ENCODE measurements at places on chromosomes 13 and 19.

- no peak for DNase-seq
Measured at GRCh38 chr13:19048381-19048780, 133.2 kb downstream of the TUBA3C start.

- no peak for DNase-seq
Measured at GRCh38 chr19:35025969-35026368, 4.3 kb upstream of the SCN1B start.

DNA sequence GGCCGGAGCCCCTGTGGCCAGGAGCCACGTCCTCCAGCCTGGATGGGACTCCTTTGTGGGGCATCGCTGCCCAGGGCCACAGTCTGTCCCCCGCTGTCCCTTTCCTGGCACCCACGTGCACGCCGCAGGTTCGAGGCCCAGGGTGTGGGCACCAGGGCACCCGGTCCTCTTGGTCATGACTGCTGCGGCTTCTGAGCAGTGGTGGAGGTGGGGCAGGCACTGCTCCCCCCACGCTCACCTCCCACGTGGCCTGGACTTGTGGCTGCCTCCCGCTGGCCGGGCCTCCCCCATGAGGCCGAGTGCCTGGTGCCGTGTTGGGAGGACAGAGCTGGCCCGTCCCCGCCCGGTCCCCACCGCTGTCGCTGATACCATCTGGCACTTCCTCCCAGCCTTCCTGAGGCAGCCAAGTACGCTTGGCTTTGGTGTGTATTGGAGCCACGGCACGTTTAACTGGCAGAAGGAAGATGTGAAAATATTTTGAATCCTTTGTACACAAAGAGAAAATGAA is 12.8 kb downstream of the SPPL2B start:
- no peak for DNase-seq

- no peak for DNase-seq
Measured at GRCh38 chr13:33739254-33739653, 78.7 kb upstream of the RFC3 start.

DNA sequence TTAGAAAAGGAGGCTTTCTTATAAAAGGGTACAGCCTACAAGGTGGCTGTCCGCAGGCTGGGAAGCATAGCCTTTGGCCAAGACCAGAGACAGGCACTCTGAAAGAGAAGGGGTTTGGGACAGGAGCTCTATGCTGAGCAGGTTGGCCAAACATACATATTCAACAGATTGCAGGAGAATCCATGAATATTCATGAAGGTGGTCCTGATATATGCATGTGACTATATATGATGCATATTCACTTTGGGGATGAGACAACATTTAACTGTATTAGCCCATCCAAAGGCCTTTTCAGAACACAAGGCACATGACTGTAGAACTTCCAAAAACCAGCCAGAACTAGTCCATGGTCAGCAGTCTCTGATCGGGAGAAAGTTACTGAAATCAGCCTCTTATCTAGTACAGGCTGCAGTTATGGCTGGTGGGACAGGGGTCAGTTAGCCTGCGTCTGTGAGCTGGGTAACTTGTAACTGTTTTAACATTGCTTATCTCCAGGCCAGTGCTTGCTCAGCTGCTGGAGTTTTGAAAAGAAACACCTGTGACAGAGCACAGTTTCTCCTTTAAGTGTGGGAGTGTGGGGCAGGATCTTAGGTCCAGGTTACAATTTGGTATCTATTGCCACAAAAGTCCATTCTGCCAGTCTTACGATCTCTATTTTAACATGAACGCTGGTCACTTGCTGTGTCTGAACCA is 924.2 kb downstream of the UQCRFS1 start:
- no peak for DNase-seq

DNA sequence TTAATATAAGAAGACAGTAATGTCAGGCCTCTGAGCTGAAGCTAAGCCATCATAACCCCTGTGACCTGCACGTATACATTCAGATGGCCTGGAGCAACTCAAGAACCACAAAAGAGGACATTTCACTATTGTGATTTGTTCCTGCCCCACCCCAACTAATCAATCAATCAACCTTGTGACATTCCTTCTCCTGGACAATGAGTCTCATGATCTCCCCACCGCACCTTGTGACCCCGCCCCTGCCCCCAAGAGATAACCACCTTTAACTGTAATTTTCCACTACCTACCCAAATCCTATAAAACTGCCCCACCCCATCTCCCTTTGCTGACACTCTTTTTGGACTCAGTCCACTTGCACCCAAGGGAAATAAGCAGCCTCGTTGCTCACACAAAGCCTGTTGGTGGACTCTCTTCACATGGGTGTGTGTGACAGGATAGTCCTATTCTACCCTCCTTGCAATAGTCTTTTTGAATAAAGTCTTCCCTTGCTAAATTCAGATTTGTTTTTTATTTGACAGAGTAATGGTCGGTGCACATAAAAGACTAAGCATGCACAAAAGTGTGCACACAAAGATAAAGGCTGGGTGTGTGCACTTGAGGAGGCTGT is 14.0 kb downstream of the CD70 start:
- DNase-seq, result no peak

DNA sequence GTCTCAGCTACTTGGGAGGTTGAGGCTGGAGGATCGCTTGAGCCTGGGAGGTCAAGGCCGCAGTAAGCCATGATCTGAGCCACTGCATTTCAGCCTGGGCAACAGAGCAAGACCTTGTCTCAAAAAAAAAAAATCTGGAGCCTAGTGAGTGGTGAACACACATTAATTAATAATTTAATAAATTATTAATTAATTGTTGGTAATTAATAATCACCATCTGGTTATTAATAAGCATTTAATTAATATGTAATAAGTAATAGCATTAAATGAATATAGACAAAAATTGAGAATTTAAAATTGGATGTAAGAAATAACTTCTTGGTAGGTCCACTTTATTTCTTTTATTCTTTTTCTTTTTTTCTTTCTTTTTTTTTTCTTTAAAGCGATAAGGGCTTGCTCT is 31.9 kb upstream of the CEBPA start:
- no peak for DNase-seq

DNA sequence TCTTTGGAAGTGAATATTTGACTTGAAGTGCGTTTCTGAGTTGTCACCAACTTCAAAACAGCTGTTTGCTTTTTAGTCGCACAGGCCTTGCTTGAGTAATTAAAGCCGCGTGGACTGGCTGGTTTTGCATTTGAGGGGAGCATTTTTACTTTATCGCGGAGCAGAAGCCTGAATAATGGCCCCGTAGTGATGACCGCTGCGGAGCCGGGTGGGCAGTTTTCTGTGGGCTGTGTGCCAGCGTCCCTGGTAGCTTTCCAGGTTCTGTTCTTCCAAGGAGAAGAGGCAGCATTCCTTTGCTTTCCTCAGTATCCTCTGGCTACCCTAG is 1.1 kb downstream of the NAA16 start:
- peak; percentile 67 for DNase-seq

DNA sequence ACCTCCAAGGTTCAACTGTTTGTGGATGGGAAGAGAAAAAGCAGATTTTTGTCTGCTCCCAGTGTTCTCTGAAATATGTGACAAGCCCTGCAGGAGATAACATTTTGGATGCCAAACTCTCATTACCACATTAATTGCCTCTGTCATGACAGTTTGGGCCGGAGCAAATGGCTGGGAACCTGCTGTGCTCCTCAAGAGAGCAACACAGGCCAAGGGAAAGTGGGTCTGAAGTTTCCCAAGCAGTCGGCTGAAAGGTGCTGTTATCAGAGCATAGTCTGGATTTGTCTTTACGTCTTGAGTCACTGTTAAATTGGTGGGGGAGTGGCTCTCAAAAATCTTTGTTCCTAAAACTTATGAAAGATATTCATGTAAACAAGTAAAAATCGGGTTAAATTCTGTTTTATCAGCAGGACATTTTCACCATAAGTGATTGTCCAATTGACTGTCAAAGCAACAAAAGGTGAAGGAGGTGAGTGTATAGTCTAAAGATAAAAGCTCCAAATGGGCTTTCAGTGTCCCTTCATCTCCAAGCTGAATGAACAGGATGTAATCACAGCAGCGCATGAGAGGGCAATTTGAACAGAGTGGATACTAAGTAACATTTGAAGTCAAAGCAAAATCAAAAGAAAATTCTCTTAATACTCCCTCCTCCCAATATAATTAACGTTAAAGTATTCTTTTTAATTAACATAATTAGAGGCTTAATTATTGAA is 844.8 kb downstream of the PCDH17 start:
- DNase-seq, result no peak

GRCh38 chr13:48961379-48961778 is 14.3 kb upstream of the FNDC3A start:
- DNase-seq, result no peak

GRCh38 chr13:62299988-62300387 is 884.3 kb upstream of the PCDH20 start:
- DNase-seq, result no peak

- DNase-seq, result no peak
Measured at GRCh38 chr13:111532111-111532510, 211.7 kb downstream of the TEX29 start.

DNA sequence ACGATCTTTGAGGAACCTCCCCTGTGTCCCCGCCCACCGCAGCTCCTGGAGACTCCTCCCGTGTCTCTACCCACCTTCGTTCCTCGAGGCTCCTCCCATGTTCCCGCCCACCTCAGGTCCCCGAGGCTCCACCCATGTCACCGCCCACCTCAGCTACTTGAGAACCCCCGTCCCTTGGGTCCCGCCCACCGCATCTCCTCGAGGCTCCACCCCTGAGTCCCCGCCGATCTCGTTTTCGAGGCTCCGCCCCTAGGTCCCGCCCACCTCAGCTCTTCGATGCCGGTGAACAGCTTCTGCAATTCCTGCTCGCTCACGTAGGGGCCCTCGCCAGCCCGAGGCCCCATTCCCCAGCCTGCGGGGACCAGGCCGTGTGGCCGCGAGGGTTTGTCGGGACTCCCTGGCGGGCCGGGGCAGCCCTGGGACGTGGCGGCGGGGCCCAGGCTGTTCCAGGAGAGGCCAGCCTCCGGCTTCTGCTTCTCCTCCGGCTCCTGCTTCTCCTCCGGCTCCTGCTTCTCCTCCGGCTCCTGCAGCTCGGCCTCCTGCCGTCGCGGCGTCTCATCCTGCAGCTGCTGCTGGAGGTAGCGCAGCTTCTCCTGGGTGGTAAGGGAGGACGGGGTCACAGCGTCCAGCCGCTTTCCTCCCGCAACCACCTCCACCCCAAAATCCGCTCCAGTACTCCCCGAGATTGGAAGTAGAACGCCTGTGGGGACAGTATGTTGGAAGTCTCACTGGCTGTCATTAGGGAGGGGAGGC is 16.7 kb downstream of the TSKS start:
- peak; percentile 39 for DNase-seq

DNA sequence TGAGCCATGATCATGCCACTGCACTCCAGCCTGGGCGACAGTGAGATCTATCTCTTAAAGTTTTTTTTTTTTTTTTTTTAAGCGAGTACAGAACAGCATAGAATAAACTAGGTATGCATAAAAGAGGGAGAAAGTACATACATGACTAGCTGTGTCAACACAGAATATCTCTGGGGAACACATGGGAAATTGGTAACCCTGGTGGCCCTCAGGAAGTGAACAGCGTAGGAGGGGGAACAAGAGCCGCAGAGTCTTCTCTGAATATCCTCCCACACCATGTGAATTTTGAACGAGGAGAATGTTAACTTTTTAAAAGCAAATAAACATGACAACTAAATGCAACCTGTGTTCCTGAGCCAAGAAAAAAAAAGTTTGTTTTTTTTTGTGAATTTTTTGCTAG is 15.2 kb downstream of the PHLDB3 start:
- no peak for DNase-seq

- DNase-seq, result peak; percentile 12
Measured at GRCh38 chr13:112330479-112331381, 45.4 kb upstream of the SPACA7 start.

GRCh38 chr13:74289861-74290773 is 155.9 kb upstream of the KLF12 start:
- DNase-seq, result peak; percentile 95

- no peak for DNase-seq
Measured at GRCh38 chr19:2308114-2308556, at the start of gene LINGO3. Gene LINGO3, minus strand, starts transcription at chr19:2308154. Its CDS starts 16,378 bp downstream, at chr19:2291776.

GRCh38 chr19:4877753-4878490 is 10.5 kb upstream of the PLIN3 start:
- DNase-seq, result peak; percentile 59

DNA sequence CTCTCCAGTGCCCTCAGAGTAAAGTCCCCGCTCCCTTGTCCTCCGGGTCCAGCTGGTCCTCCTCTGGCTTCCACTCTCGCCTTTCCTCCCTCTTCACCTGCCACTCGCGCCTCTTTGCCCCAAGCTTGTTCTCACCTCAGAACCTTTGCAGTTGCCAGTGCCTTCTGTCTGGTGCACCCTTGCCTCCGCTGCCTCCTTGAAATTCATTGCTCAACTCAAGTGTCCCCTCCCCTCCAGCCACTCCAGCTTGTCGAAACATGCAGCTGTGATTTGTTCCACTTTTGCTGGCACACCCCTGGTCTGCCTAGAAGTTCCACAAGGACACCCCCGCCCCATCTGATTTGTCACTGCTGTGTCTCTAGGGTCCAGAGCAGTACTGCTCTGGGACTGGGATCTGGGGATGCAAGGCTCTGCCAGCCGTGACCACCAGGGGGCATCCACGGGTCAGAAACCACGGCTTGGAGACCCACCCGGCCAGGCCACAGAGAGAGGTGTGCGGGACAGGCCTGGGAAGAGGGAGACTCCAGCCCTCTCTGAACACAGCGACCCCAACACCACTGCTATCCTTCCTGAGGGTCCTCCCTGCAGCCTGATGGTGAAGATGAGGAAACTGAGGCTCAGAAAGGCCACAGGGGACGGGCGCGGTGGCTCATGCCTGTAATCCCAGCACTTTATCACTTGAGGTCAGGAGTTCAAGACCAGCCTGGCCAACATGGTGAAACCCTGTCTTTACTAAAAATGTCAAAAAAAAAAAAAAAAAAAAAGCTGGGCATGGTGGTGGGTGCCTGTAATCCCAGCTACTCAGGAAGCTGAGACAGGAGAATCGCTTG is 49.9 kb downstream of the AP1M1 start:
- DNase-seq, result peak; percentile 90

DNA sequence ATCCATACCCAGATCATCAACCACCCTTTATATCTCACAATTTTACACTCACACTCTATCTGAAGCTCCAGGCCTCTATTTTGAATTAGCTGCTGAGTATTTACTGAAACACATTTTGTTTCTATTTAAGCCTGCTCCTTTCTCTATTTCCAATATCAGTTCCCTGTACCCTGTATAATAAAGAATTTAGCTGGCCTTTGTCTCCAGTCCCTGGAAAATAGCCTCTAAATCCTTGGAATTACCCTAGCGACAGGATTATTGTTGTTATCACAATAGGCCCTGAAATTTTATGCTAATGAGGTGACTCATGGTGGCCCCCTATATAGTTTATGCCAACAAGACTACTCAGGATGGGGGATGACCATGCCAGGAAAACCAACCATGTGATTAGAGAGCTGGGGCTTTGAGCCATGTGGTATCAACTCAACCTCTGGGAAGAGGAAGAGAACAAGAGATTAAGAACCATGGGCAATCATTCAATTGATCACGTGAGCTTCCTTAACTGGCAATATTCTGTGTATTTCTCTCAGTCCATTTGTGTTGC is 72.7 kb downstream of the KATNAL1 start:
- peak; percentile 81 for DNase-seq

DNA sequence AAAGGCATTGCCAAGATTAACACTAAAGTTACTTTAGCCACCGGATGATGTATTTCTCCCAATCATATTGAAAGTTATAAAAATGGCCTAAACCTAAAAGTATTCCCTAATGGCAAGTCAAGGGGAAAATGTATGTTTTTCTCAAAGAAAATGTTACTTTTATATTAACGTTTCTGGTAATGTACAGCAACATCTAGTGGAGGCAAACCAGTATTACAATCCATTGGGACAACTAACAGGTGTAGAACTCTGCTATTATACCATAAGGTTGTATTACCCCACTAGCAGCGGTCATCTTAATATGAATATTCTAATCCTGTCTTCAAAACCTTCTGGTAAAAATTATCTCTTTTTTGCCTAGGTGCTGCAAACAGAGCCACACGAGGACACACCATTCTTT is 69.2 kb downstream of the ZNF100 start:
- DNase-seq, result peak; percentile 14
